Dermis microvascular lymphatic vessel endothelial cell (primary cell): ENCODE measurements at places on chromosomes 5 and 9. TPM values are rescaled to one million over a fixed set of nuclear protein-coding genes. Genes with fewer than 3 reads are reported as not detected.
A peak's percentile ranks its signal among the peaks of the same experiment; 100 is the strongest.

DNA sequence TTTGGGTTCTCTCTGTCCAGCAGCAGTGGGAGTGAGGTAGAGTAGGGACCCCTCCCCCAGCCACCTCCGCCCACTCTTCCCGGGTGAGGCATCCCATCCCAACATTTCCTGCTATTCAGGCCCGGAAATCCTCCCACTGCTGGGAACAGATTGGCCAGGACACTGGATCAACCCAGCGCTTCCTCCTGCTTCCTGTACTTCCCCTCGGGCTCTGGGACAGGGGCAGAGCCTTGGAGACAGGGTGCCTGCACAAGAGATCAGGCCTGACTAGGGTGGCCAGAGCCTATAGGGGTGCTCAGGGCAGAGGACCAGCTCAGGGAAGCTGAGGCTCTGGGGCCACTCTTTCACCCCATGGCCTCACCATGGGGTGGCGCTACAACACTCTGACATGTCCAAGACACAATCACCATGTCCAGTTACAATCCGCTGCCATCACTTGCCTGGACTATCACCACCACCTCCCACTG is 14.5 kb downstream of the SH2D3C start:
- peak; percentile 77 for DNase-seq

DNA sequence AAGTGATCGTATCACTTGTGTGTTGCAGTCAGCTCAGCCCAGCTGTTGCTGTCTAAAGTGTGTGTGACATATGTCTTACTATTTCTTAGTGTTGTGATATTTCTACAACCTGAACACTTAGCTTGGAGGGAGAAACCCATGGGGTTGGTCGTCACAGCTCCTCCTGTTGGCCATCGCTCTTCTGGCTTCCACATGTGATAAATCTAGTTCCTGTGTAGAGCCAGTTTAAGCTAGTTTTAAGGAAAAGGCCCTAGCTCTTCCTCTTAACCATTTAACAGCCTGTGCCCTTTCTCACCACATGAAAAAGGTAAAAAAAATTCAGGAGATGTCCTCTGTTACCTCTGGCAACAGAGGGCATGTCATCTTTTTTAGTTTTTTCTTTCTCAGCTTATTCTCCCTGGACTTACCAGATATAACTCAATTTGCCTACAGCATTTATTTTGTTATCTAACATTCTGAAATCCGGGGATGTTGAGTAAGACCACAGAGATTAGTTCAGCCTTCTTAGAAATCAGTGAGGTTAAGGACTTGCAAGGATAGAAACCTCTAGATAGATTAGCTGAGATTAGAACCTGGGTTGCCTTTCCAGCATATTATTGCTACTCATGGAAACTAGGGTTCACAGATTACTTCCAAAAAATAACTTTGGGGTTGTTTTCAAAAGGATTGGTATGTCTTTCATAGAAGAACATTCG is 100.4 kb downstream of the GAPVD1 start:
- DNase-seq, result no peak

DNA sequence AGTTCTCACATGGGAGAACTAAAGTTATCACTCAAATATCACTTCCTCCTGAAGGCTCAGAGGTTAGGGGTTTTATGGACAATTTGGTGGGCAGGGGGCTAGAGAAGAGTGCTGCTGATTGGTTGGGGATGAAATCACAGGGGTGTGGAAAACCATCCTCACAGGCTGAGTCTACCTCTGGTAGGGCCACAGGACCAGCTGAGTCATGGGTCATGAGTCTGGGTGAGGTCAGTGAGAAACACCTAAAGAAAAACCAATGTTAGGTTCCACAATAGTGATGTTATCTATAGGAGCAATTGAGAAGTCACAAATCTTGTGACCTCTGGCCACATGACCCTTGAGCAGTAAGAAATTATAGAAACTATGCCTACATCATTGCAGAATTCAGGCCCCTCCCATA is 203.3 kb upstream of the TARS1 start:
- DNase-seq, result no peak

DNA sequence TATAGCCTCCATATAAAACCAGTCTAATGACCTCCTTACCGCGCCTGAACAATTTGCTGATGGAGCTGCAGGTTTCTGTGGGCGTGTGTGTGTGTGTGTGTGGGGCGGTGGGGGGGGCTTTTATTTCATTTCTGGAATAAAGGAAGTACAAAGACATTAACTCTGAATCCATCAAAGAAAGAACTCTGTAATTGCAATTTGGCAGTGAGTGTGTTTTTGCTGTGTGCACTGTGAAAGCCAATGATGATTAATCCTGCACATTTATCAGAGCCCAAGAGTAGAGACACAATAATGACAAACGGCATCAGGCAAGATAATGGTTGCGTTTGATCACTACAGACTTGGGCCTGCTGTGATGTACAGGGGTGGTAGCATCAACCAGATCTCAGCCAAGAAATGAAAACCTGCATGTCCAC is 29.3 kb upstream of the NDFIP1 start:
- no peak for DNase-seq

DNA sequence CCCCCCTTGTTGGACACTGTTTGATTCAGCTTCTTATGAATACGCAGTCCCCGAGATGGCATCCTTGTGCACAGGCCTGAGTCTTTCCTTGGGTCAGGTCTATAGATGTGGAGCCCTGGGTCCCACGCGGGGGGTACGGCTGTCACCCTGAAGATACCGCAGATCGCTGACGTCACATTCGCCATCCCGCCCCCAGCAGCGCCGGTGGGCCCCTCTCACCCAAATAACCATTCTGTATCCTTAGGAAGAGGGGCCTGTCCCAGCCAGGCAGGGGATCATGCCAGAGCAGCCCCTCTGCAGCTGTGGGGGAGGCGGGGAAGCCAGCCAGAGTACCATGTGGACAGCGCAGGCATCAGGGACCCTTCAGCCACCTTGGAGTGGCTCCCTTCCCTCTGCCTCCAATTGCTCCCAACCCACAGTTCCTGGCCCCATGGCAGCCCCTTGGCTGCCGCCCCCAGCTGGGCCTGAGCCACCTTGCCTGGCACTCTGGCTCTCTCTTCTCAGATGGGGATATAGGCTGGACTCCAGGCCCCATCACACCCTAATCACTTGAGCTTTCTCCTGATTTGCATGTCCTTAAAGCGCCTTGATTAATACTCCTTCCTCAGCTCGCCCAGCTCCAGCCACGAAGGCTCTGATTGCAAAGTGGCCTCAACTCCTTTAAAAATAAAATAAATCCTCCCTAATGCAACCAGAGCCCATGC is 189.8 kb downstream of the C9orf50 start:
- no peak for DNase-seq

- peak; percentile 90 for DNase-seq
These were observed 105.6 kb downstream of the VCAN start for GRCh38 chr5:83577036-83577636.

DIPK1B gene
- total RNA-seq, result 70.8 and 93.8 TPM in 2 replicates

DNA sequence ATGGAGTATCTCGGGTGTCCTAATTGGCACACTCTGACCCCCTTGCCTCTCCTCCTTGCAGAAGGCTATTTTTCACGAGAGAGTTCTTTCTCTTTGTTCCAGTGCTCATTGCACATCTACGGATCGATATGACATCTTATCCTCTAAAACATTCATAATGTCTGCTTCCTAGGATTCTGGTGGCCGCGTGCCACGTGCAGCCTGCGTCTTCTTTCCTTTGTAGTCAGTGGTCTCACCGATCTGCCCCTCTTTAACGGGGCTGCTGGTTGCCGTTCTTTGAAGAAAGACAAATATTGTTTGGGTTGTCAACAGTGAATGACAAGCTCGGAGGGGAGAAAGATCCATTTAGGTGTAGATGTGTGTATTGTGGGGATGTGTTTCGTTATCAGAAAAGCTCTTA is 252.4 kb upstream of the WWC1 start:
- no peak for DNase-seq

DNA sequence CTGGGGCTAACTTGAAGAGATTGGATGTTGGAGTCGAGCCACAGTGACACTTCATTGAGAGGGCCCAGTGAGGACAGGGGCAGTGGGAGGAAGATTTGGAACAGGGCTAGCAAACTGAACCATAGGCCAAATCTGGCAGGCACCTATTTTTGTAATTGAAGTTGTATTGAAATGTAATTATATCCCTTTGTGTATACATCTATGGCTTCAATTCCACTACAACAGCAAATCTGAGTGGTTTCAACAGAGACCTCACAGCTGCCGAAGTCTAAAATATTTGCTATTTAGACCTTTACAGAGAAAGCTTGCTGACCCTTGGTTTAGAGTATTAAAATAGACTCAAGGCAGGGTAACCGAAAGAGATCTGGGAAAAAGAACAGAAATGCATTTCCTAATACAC is 4.7 kb upstream of the TNFSF8 start:
- no peak for DNase-seq

PCDHB14 gene
- total RNA-seq, result 0.51 and 1.3 TPM in 2 replicates

AK3 gene
- 48.8 and 61.2 TPM in 2 replicates for total RNA-seq

DNA sequence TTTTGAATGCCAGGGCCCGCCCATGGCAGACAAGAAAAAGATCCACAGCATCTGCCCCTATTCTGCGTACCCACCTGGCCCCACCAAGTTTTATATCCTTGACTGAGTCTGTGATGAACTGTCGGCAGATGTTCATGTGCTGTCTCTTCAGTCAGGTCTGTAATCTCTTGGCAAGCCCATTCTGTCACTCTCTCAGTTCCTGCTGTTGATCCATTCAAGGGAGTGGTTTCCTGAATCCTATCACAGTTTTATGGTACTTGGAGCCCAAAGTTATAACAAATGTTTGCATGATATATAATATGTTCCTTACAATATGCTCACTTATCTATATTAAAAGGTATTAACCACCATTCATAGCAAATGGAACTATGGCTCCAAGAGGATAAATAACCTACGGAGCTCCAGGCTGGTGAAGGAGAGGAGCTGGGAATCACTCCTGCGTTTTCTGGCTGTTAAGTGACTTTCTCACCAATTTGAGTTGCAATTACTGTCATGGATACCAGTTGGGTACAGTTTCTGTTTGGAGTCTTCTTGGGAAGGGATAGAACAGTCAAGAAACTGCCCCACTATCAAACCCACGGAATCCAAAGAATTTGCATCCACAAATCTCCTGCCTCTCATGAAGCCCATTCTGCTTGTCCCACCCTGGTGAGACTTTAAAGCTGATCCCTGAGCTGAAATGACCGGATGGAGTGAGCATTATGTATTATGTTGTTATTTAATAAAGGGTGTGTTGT is 103.4 kb upstream of the SPRY4 start:
- DNase-seq, result no peak

DNA sequence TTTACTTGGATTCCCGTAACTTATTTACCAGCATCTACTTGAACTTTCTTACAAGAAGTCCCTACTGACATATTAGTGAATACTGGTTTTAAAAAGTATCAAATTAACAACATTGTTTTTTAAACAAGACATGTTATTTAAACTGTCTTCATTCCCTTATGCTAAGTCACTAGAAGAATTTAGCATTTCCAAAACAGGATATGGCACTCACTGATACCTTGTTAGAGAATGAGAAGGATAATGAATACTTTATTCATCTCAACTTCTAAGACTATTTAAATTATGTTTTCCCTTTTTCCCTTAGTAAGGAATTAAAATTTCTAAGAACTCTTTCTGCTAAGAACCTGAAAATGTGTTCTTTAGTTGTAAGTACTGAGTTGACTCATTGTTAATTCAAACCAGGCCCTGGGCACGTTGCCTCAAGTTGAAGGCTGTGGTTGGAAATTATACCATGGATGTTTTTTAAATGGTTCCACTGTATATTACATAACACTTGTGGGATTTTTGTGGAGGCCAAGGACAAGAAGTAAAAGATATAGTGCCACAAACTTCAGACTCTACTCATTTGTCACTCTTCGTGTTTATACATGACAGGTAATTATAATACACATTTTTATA is 219.0 kb upstream of the EDIL3 start:
- no peak for DNase-seq

DNA sequence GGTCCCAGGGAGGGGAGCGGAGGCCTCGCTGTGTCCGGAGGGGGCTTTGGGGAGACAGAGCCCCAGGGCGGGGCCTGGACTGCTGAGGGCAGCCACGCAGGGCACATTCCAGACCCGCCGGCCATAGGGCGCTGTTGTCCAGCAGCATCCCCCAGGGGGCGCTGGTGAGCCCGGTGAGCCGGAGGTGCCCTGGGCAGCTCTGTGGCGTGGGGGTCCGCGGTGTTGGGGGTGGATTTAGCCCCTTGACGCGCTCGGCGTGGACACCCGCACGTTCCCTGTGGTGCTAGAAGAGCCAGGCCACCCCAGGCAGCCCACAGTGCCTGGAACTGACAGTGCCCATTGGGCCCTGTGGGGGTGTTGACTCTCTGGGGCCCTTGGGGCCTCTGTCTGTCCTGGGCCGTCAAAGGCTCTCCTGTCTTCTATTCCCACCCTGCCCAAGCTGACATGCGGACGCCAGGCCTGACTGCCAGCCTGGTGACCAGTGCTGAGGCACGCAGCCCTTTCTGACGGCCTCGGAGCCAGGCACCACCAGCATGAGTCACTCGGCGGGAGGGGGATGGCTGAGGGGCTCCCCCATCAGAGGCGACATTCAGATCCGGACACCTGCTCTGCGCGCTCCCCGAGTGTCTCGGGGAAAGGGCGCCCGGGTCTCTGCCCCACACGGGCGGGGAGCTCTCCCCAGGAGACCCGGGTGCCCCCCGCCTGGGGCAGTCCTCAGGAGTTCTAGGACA is 23.9 kb downstream of the TPPP start:
- DNase-seq, result no peak

- DNase-seq, result peak; percentile 40
These were observed 21.9 kb downstream of the DEPDC1B start for GRCh38 chr5:60677850-60678664.

DNA sequence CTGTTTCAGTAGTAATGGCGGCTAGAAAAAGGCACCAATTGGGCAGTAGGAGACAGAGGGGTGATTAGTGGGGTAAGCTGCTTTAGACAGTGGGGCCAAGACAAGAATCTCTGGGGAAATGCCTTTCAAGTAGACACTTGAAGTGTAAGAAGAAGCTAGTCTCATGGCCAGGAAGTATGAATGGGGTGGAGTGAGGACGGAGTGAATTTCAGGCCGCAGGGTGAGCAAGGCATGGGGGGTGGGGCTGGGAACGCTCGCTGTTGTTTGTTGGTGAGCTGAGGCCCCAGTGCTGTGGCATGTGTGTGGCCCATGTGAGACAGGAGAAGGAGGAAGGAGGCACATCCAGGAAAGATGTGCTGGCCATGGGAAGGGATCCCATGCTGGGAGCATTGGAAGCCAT is 149.2 kb upstream of the NFIL3 start:
- no peak for DNase-seq

GRCh38 chr9:68678430-68678829 is 26.6 kb upstream of the PIP5K1B start:
- DNase-seq, result peak; percentile 7

DNA sequence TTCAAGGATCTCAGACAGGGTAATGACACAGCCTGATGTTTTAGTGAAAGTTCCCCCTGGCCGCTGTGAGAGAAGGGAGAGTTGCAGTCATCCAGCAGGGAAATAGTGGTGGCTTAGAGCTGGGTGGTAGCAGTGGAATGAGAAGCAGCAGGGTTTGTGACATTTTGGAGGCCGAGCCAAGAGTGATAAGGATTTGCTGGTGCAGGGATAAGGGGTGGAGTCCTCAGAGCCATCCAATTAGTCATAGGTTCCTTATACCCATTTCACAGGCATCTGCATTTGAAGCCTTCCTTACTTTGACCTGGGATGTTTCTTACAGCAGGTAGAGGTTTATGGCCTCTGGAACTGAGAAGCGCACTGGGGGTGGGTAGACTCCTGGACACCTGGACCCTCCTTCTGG is 12.8 kb downstream of the JADE2 start:
- DNase-seq, result no peak
